ENCODE measurements at places on chromosomes 16 and 17.
A peak's percentile ranks its signal among the peaks of the same experiment; 100 is the strongest.

- no peak for DNase-seq
Observed at GRCh38 chr16:82181461-82182185, 11.6 kb upstream of the MPHOSPH6 start.

- no peak for DNase-seq
Observed at GRCh38 chr16:900211-900610, 70.6 kb downstream of the LMF1 start.

DNA sequence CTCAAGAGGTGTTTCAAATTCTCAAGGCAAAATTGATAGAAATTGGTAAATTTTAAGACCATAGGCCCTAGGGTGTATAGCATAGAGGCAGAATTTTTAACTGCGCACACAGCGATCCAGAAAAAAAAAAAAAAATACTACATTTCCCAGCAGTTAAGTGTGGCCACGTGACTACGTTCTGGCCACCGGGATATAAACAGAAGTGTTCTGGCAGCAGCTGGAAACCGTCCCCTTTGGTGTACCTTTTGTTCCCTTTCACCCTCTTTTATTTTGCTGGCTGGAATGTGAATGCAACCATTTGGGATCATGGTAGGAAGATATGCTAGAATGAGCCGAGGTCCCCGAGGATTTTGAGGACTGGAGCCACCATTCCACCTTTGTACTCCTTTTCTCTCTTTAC, 52.7 kb upstream of the AKAP1 start:
- peak; percentile 31 for DNase-seq

DNA sequence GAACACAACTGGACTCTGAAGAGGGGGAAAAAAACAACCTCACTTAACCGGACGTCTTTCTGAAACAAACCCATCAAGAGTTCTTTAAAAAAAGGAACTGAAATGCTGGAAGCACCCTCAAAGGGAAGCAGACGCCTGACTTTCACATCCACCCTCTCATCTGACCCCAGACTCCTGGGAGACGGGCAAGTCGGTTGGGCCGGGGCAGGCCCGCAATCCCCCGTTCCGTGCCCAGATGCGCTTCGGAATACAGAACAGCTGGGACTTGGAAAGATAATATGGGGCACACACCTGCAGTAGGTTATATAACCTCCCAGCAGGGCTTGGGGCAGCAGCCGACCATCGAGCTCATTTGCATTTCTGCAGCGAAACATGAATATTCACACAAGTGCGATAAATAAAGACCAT, 3.7 kb downstream of the ARHGAP27 start:
- DNase-seq: no peak

DNA sequence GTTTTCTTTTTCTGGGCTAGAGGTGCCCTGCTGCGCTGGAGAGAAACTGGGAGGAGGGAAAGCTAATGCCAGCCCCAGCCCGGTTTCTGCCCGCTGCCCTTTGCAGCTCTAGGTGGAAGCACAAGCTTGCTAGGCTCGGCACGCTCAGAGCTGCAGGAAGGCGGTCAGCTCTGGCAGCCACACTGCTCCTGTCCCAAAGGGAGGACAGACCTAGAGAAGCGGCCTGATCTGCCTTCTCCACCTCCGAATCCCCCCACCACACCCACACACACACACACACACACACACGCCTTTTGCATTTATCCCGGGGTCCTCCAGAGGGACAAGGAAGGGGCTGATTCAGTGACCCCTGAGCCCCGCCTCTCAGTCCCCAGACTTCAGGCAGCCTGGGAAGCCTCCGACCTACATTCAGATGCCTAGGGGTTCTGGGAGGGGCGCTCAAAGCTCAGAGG, 418.1 kb downstream of the SOX9 start:
- no peak for DNase-seq

- DNase-seq: no peak
Observed at GRCh38 chr16:85913688-85914422, 14.9 kb downstream of the IRF8 start.

- DNase-seq: no peak
Observed at GRCh38 chr17:78421084-78421533, 42.7 kb downstream of the PGS1 start.

DNA sequence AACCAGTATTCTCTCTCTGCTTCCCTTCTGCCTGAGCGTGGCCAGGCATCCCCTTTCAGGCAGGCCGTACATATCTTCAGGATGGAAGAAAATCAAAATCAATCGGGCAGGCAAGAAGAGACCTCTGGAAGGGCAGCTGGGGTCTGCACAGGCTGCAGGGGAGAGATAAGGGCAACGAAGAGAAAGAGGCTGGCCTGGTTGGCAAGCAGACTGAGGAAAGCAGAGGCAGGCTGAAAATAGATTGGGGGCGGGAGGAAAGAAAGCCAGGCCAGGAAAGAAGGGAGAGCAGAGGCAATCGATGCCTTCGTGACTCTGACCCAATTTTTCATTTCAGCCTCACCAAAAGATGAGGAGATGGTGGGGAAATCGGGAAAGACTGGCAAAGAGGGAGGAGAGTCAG, 18.1 kb downstream of the PIPOX start:
- peak; percentile 28 for DNase-seq

GRCh38 chr16:8005096-8005860, 585.0 kb downstream of the TMEM114 start:
- no peak for DNase-seq

DNA sequence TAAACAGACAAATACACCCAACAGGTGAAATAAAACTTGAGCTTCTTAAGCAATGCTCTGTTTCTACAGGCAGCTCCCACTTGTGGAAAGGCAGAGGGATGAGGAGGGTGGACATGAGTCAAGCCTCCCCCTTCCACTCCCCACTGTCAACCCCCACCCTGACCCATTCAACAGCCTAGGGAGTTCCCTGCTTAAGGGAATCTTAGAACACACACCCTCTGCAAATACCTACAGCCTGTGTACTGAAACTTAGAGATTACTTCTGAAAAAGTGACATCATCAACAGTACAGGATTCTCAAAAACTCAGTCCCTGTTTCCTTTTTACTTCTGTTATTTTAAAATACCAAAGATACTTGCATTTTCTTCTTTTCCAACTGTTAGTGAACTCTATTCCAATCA, 345.4 kb downstream of the SOX9 start:
- DNase-seq: no peak

- DNase-seq: no peak
Observed at GRCh38 chr17:61401389-61402072, 1.9 kb downstream of the TBX2 start.

DNA sequence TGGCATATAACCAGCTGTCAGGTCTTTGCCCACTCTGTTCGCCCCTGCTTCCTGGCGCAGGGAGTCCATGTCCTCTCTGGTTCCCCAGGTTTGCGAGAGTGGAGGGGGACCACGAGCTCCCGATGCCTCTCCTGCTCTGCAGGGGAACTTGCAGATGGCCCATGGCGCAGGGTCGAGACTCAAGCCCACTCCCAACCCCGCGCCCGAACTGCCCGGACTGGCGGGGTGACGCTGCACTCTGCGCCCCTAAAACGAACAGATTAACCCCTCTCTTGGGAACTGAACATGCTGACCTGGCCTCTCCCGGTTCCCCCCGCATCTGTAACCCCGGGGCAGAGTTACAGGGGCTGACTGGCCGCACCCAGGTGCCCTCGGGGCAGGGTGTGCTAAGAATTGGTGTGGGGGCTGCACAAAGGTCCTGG, 681 bp upstream of the PLA2G15 start:
- DNase-seq: no peak

DNA sequence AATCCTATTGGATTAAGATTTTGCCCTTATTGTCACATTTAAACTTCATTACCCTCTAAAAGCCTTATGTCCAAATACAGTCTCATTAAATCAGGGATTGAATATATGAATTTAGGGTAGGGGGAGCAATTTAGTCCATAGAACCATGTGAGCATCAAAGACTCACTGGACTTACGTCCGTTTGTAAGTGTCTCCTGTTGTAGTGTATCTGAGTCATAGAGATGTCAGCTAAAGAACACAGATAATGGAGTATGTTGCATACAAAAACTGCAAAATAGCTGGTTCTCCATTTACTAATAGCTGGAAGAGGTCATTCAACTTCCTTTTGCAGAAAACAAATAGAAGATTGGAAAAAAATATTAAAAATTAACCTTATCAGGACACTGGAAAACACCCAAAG, 599.1 kb upstream of the SOX9 start:
- no peak for DNase-seq

DNA sequence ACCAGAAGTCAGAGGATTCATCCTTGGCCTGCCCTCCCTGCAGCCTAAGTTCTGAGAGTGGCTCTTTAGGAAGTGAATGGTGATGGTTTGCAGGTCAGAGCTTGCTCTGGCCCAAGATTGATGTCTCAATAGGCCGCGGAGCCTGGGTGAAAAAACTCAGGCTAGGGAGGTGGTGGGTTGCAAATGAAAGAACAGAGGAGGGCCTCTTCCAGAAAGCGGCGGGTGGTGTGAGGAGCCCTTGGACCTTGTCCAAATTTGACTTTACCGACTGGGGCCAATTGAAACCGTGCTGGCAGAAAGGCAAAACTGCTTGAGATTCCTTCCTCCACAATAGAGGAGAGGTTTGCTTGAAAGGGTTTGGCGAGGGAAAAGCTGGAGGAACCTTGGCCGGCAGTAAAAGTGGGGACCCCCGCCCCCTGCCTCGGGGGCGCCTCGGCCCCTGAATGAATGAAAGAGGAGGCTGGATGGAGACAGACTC, 331.3 kb downstream of the SEC14L1 start:
- DNase-seq: peak; percentile 34

GRCh38 chr17:49353607-49354006, 8.4 kb downstream of the ZNF652 start:
- DNase-seq: no peak

DNA sequence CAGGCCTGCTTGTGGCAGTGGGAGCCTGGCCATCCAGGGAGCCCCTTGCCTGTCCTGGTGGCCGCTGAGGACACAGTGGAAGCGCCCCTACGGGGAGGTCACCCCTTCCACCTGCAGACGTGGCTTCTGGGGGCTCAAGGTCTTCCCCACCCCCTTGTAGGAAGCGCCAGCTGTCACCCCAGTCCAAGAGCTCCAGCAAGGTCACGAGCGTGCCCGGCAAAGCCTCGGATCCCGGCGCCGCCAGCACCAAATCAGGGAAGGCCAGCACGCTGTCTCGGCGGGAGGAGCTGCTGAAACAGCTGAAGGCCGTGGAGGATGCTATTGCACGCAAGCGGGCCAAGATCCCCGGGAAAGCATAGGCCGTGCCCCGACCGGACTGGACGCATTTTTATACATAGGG, 7.4 kb upstream of the IL17C start:
- no peak for DNase-seq

GRCh38 chr17:2689411-2690164, 22.0 kb downstream of the CLUH start:
- DNase-seq: no peak

DNA sequence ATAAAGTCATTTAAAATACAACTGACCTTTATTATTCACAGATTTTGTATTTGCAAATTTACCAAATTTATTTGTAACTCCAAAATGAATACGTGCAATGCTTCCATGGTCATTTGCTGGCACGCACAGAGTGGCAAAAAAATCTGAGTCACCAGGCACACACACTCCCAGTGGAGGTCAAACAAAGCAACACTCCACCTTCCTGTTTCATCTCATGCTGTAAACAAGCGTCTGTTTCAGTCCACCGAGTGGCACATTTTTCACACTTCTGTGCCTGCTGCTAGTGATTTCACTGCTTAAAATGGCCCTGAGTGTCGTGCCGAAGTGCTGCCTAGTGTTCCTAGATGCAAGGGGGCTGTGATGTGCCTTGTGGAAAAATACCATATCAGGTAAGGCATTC, 17.8 kb upstream of the ITGAE start:
- DNase-seq: no peak

- DNase-seq: peak; percentile 1
Observed at GRCh38 chr16:53159781-53160436, 105.1 kb downstream of the CHD9 start.

DNA sequence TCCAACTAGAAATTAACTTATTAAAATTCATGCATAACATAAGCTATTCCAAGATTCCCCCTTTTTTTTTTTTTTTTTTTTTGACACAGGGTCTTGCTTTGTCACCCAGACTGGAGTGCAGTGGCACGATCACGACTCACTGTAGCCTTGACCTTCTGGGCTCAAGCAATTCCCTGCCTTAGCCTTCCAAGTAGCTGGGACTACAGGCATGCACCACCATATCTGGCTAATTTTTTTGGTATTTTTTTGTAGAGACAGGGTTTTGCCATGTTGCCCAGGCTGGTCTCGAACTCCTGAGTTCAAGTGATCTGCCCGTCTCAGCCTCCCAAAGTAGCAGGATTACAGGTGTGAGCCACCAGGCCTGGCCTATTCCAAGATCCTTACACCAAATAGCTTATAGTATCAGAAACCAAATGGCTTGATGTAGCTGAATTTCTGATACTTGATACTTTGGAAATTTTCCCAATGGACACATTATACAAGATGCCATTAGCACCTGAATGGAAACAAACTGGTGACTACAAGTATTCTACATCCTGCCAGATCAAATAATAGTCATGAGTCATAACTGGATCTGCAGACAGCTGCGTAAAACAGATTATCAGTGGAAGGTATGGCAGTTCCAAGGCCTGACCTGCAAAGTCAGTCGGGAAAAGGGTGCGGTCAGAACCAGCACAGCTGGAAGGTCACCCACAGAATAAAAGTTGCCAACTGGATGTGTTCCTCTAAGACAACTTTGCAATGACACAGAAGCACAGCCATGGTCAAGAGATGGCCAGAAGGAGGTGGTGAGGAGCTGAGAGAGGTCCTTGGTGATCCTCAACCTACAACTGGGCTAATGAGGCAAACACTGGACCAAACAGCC, 14.5 kb downstream of the TUBG1 start:
- DNase-seq: no peak

DNA sequence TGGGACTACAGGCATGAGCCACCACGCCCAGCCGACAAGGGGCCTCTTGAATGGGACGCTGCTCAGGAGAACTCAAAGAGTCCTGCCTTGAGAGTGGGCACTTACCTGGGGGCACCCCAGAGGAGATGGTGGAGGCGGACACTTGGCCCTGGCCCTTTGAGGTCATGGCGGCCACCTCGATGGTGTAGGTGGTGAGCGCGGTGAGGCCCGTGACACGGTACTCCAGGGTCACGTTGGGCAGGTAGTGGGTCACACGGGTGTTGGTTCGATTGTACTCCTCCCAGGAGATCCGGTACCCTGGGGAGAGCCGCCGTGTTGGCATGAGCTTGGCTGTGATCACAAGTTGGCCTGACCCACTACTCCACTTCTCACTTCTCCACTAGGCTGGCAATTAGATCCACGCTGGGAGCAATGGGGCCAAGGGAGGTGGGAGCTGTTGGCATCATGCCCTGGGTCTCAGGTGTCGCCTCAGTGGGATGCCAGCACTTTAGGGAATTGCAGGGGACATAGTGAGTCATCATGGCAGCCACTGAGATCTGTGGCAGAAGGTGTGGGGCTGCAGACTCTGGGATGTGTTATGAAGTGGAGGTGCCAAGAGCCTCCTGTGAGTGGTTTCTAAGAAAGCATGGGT, 89.2 kb upstream of the CDC42EP4 start:
- DNase-seq: no peak

DNA sequence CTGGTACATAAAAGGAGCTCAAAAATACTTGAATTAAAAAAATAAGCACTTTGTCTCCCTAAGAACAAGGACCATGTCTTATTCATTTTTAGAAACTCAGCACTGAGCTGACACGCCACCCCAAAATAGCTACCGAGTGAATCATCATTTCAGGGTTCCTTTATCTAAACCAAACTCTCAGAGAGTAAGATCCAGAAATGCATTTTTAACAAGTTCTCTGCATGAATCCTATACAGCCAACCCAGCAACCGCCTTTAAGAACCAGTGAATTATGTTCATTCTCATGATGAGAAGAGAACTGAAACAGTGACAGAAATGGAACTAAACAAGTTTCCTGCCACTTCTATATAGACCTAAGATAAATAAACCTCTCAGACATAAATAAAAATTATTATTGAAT, 8.7 kb downstream of the C16orf87 start:
- no peak for DNase-seq

Data from NCI-H2227 treated with DMSO at 0.1 percent for 48 hours (cell line).